ENCODE measurements at places on chromosomes 7 and 10. TPM values are rescaled to one million over a fixed set of nuclear protein-coding genes. Genes with fewer than 3 reads are reported as not detected.
A peak's percentile ranks its signal among the peaks of the same experiment; 100 is the strongest.

AMZ1 gene
- 0.50 TPM for total RNA-seq

SSC4D gene
- 0.42 TPM for total RNA-seq

GTF2I gene
- 162 TPM for total RNA-seq

STEAP2 gene
- 9.2 TPM for total RNA-seq

CYP2E1 gene
- 2.0 TPM for total RNA-seq

GCC1 gene
- 22.3 TPM for total RNA-seq

DHX32 gene
- total RNA-seq = 53.7 TPM

GRCh38 chr10:101027106-101027720, 3.7 kb downstream of the PDZD7 start:
- no peak for DNase-seq

DNA sequence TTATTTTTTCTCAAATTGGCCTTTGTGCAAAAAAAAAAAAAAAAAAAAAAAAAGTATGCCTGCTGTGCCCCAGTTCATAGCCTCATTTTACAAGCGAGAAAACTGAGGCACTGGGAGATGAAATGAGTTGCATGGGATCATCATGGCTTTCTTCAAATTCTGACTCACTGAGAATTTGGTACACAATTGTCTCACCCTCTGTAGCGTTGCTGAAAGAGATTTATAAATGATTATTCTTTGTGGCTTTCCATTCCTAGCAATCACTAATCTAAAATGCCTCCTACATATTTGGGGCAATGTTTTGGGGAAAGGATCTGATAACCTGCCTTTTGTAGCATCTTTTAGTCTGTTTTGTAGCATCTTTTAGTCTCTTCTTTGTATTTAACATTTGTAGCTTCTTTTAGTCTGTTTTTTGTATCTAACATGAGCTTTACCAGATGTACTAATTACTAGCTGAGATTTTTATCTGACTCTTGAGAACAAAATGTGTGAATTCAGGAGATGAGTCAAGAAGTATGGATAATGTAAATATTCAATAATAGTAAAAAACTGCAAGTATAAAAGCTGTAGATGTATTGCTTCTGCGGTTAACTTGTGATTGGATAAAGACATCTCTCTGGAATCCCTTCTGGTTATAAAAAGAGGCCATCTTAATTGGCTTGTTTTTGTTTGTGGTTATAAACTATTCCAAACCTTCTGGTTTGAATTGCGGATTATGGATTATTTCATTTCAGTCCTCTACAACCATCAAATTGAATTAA, 161.4 kb downstream of the ARID5B start:
- DNase-seq = no peak

DNA sequence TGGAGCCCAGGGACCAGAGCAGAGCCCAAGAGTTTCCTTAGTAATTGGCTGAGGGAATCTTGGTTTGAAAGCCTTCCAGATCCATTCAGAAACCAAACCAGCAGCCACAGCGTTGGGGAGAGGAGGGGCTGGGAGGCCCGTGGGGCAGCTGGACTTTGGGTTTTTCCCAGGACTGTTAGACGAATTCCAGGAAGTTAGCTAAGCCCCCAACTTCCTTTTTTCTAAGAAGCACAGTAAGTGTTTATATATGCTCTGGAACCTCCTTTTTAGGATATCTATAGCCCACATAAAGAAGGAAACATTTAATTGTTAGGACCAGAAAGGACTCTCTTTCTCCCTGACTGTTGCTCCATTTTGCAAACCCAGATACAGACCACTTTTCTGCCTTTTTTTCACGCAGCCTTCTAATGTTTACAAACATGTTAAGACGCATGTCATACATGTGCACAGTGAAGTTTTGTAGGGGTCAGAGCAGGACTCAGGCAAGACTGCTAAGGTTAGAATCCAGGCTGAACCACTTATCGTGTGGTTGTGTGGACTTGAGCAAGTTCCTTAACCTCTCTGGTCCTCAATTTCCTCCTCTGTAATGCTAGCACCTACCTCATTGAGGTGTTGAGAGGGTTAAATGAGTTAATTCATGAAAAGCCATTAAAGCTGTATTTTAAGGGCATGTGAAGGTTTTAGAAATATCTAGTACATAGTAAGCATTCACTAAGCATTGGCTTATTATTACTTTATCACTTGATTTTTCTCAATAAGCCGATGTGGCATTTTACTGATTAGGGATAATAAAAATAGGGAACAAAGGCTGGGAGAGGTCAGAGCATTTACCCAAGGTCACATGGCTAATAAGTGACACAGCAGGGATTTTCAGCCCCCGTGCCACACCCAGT, 42.4 kb downstream of the TBATA start:
- no peak for DNase-seq

GRCh38 chr10:64142395-64142794, 621.2 kb downstream of the REEP3 start:
- no peak for DNase-seq

- no peak for DNase-seq
Measured at GRCh38 chr7:143346018-143346417, 16.5 kb downstream of the FAM131B start.

DNA sequence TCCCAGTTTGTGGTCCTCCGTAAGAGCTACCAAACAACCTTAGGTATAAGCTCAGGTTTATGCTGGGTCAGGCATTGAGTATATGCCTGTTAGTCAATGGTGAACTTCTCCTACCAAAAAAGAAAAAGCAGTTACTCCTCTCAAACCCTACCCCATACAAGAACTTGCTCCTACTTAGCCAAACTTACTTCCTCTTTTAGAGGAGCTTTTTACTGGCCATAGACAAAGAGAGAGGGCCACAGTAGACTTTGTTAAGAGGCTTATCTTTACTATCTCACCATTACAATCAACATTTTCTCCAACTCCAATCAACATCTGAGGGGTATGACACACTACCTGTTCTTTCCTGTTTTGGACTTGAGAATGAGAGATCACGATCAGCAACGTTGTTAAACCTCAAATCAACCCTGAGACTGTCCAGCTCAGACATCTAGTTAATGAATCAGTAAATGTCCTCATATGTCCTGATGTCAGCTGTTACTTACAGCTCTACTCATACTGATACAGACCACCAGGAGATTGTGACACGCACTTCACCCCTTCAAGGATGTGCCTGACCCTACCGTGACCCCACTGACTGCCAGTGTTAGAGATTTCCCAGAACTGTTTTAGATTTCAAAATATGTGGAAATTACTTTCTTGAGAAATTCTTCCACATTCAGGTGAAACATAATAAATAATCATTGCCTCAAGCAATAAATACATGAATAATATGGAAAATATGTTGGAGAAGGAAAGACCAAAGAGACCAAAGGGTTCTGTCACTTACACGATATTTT, 18.4 kb upstream of the CCDC71L start:
- DNase-seq = peak; percentile 79

- DNase-seq = no peak
Measured at GRCh38 chr7:14583518-14583917, 319.0 kb downstream of the DGKB start.

- peak; percentile 21 for DNase-seq
Measured at GRCh38 chr7:28068811-28069216, 111.8 kb downstream of the JAZF1 start.

DNA sequence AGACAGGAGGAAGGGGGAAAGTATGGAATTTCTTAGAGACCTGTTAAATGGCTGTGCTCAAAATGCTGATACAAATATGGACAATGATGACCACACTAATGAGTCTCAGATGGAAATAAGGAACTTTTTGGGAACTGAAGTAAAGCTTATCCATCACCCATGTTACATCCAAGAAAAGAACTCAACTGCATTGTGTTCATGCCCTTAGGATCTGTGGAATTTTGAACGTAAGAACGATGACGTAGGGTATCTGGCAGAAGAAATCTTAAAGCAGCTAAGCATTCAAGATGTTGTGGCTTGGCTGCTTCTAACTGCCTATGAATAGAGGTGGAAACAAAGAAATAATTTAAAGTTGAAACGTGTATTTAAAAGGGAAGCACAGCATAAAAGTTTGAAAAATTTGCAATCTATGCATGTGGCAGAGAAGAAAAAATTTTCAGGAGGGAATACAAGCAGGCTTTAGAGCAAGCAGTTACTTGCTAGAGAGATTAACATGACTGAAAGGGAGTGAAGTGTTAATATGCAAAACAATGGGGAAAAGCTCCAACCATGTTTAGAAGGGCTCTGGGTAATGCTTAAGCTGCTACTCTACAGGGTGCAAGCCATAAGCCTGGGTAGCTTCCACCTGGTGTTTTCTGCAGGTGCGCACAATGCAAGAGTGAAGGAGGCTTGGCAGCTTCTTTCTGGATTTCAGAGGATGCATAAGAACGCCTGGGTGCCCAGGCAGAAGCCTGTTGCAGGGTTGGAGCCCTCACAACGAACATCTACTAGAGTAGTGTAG, 499.7 kb upstream of the SEMA3D start:
- DNase-seq = no peak

GRCh38 chr10:29993319-29993915, 66.0 kb downstream of the JCAD start:
- DNase-seq = no peak

DNA sequence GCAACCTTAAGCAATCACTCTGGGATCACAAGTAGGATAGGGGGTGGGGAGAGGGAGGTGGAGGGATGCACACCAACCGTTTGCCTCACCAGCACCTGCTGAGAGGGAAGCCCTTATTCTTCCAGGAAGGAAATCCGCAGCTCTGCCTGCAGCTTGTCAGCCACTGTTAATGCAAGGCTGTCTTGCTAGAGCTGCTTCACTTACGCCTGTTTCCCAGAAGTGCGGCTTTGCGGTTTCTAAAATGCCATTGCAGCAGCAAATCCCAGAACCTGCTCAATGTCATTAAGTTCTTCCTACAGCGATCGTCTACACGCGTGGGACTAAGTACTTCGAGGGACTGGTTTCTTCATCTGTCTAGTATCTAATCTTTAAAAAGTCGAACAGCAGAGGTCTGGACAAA, 191.1 kb downstream of the ZMYND11 start:
- DNase-seq = no peak

- DNase-seq = peak; percentile 98
Measured at GRCh38 chr10:91652364-91652763, 19.5 kb upstream of the PPP1R3C start.

GRCh38 chr7:31853380-31853779, 166.4 kb downstream of the PPP1R17 start:
- DNase-seq = no peak

- DNase-seq = no peak
Measured at GRCh38 chr7:106471686-106472440, 187.1 kb upstream of the NAMPT start.

DNA sequence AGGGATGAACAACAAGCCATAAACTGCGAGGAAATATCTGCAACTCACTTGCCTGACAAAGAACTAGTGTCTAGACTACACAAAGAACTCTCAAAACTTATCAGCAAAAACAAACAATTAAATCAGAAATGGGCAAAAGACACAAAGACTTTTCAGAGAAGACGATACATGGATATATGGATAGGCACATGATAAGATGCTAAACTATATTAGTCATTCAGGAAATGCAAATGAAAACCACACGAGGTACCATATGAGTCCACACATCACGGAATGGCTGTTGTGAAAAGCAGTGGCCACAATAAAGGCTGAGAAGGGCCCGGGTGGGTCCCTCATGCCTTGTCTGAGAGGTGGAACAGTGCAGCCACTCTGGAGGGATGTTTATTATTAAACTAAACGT, 267.8 kb downstream of the WDR37 start:
- DNase-seq = no peak

- DNase-seq = peak; percentile 19
Measured at GRCh38 chr7:33973231-33974015, 68.1 kb downstream of the BMPER start.

- no peak for DNase-seq
Measured at GRCh38 chr7:11702938-11703337, 129.1 kb downstream of the THSD7A start.

DNA sequence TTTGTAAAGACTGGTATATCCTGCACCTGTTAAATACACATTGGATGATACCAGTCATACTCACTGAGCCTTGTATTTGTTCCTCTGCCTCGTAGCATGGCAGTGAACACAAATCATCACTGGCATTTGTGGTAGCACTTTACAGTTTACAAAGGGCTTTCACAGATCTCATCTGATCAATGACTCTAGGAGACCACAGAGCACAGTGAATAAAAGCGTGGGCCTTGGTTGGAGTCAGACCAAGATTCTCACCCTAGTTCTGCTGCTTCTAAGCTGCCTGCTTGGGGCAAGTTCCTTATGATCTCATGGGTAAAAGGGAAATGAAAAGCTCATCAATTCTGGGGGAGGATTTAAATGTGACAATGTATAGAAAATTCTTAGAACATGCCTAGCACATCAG, 129.9 kb upstream of the AGK start:
- no peak for DNase-seq

- DNase-seq = no peak
Measured at GRCh38 chr7:140041659-140042385, 20.9 kb downstream of the PARP12 start.

All from mammary epithelial cell (primary cell).